H7 (cell line): ENCODE measurements at places on chromosomes 2 and 18.

DNA sequence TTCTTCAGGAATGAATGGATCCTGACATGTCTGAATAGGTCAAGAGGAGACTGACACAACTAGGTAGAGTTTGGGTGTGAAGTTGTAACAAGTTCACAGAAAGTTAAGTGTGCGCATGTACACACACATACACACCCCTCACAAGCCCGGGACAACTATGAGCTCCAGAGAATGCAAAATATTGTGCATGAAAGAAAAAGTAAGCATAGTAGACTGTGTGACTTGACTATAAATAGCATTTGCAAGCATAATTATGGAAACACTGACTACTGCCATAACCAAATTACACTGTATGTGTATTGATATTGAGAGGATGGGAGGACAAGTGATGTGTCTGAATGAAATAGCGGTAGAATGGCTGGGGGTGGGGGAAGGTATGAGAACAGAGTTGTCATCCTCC, 157.1 kb upstream of the NCK2 start:
- DNase-seq, result no peak

- peak; percentile 98 for DNase-seq
Observed at GRCh38 chr18:24397694-24398368, at the start of gene OSBPL1A. Gene OSBPL1A, minus strand, starts transcription at chr18:24397824. Its CDS starts 20,291 bp downstream, at chr18:24377533.

- no peak for DNase-seq
Observed at GRCh38 chr2:41925712-41926111, 122.1 kb upstream of the PKDCC start.

- DNase-seq, result peak; percentile 91
Observed at GRCh38 chr2:72142570-72143440, 4.9 kb downstream of the CYP26B1 start.

- DNase-seq, result no peak
Observed at GRCh38 chr2:50751311-50752031, 280.5 kb downstream of the NRXN1 start.

GRCh38 chr2:47728551-47728950, 54.4 kb upstream of the MSH6 start:
- DNase-seq, result no peak

GRCh38 chr2:218727502-218728165, 17.0 kb downstream of the TTLL4 start:
- no peak for DNase-seq

DNA sequence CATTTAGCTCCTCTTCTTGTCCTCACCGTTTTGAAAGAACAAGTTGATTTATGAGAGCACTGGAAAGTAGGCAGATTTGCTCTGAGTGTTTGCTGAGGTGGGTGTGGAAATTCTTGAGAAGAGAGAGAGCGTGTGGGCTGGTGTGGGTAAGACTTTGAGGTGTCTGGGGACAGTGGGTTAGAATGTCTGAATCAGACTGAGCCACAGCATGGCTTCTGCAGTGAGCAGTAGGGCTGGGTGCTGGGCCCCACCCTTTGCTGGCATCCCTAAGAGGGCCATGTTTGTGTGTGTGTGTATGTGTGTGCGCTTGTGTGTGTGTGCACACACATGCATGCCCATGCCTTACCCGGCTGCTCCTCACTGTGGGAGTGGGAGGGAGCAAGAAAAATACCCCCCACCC, 63.7 kb downstream of the COPS8 start:
- DNase-seq, result no peak

DNA sequence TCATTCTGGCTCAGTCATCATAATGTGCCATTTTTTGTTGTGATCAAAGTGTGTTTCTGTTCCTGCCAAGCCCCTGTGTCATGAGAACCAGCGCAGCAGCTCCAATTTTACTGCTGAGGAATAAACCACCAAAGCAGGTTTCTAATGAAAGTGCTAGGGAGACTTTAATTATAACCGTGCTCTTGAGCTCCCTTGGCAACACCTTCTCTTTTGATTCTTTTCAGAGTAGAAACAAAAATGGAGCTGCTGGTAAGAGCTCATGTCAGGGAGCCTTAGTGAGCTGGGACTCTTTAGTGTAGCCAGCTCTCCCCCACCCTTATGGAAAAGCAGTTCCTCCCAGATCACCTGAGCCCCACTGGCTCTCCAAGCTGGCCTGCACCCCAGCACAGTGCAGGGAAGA, 74.3 kb downstream of the LYPD1 start:
- DNase-seq, result no peak

- no peak for DNase-seq
Observed at GRCh38 chr18:46079336-46079735, 7.3 kb upstream of the PSTPIP2 start.

- DNase-seq, result no peak
Observed at GRCh38 chr2:75465317-75465984, 95.3 kb downstream of the EVA1A start.

DNA sequence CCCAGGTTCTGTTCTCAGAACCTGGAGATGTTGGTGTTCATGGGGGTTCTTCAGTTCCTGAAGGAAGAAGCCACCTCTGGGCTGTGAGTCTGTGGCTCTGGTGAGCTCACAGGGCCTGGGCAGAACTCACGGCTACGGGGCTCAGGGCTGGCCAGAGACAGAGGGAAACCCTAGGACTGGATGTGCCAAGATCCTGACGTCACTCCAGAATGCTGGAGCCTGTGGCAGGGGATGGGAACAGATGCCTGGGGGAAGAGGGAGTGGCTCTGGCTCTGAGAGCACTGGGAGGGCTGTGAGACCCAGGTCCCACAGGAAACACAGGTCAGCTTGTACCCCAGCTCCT, at the start of gene OTOF:
TSS of gene OTOF (minus strand) at position 214 of the 343 bp plus-strand sequence.
- DNase-seq, result peak; percentile 39

DNA sequence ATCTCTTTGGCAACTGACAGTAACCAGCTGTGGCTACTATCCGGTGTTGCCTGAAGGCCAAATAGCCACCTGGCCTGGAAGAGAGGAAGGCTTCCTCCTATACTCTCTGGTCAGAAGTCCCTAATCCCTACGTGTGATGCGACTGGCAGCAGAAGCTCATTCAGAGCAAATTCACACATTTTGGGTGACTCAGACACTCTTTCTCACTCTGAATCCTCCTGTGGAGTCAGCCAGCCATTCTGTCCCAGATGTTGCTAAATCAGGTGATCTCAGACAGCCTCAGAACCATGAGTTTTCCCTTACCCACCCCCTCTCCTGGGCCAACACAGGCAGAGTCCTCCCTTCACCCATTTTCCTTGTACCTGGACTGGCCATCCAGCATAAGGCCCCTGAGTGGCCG, 34.7 kb downstream of the CFAP53 start:
- DNase-seq, result no peak

GRCh38 chr2:237207646-237208045, 122.0 kb downstream of the COPS8 start:
- no peak for DNase-seq

GRCh38 chr2:128519517-128520215, 201.0 kb upstream of the HS6ST1 start:
- DNase-seq, result no peak

- DNase-seq, result no peak
Observed at GRCh38 chr2:153557211-153557610, 78.6 kb upstream of the RPRM start.

GRCh38 chr2:231907765-231908164, 18.4 kb downstream of the NPPC start:
- no peak for DNase-seq

GRCh38 chr2:53782676-53783075, 4.1 kb downstream of the ASB3 start:
- no peak for DNase-seq

GRCh38 chr2:132999421-132999820, 329.4 kb upstream of the LYPD1 start:
- DNase-seq, result no peak

DNA sequence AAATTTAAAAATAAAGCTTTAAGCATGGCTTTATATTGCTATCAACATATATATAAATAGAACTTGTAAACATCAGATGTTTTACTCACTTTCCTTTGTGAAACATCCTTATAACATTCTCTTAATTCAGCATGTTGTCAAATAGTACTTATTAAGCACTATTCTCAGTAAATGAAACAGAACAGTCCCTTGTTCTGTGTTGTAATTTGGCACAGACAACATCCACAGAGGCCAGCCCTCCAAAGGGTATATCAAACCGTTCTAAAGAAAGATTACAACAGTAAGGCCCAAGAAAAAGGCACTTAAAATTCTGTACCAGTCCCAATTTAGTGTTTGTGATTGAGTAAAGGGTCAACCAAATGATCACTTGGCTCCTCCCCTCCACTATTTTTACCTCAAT, 46.0 kb downstream of the GAREM1 start:
- DNase-seq, result no peak

GRCh38 chr18:22153428-22153827, 16.0 kb upstream of the GATA6 start:
- no peak for DNase-seq

- DNase-seq, result no peak
Observed at GRCh38 chr2:109710505-109711229, 83.4 kb upstream of the RGPD5 start.

- no peak for DNase-seq
Observed at GRCh38 chr18:35104391-35105051, 63.3 kb downstream of the MAPRE2 start.
